Endodermal cell (in vitro differentiated cells): ENCODE measurements at places on chromosomes 3 and 15. TPM values are rescaled to one million over a fixed set of nuclear protein-coding genes. Genes with fewer than 3 reads are reported as not detected.

DNA sequence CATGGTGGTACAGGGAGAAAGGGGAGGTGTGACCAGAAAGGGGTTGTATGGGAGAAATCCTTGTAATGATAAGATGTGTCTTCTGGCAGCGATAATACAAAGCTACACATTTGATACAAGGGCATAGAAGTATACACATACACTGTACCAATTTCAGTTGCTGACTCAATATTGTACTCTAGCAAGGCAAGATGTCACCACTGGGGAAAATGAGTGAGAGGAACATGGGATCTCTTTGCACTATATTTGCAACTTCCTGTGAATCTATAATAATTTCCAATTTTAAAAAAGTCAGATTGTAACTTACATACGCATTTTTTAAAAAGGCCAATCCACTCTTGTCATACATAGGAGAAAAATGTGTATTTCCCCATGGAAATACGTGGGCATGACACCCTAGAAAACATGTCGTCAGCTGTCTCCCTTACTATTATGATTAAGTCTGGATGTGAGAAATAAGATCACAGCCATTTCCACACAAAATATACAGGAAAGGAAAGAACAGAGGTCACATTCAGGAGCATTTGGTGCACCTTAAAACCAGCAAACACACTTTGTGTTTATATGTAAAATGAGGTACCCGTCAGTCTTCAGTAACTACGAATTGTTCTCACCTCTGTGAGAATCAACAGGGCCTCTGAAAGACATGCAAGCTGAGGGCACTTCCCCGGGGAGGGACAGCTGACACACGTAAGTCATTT lies 22.9 kb downstream of the PRR23E start:
- H3K4me3 ChIP-seq, result no peak overlapping the region
- DNase-seq, result no peak
- H3K27ac ChIP-seq, result no peak overlapping the region
- no peaks in the 10 kb centered on the region for H3K36me3 ChIP-seq

CCR3 gene
- total RNA-seq, result not detected in 2 replicates

ZIC1 gene
- total RNA-seq, result not detected in 2 replicates

DNA sequence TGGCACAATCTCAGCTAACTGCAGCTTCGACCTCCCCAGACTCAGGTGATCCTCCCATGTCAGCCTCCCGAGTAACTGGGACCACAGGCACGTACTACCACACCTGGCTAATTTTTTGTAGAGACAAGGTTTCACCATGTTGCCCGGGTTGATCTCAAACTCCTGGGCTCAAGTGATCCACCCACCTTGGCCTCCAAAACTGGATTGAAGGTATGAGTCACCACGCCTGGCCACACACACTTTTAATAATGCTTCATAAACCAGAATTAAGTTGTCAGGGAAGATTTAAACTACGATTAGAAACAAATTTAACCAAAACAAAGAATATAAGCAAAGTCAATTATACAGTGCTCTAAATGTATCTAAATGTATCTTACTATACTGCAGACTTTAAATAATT lies 87.5 kb downstream of the LRRFIP2 start:
- no peak overlapping the region for H3K4me3 ChIP-seq
- H3K27me3 ChIP-seq, result no peaks in the 10 kb centered on the region
- H3K4me1 ChIP-seq, result no peaks in the 10 kb centered on the region
- no peak for DNase-seq
- no peak overlapping the region for H3K27ac ChIP-seq

DNA sequence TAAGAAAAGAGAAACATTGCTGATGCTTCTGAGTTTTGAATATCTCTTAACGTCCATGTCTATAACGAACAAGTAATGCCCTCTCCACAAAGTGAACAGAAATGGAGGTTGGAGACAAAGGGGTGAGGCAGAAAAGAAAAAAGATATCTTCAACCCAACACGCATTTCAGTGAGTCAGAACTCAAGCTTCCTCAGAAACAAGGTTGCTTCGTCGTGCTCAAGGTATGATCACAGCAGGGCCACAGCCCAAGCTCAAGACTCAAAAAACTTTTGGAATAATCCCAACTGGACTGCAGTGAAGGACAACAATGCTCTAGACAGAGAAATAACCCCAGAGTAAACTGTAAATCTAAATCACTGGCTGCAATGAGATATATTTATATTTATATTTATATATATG lies 18.9 kb downstream of the WNT5A start:
- no peaks in the 10 kb centered on the region for H3K4me1 ChIP-seq
- no peaks in the 10 kb centered on the region for H3K36me3 ChIP-seq
- H3K27me3 ChIP-seq, result peaks cover 2% of the 10 kb centered on the region
- no peak overlapping the region for H3K27ac ChIP-seq

GRCh38 chr3:169420429-169420828 lies 243.1 kb downstream of the MECOM start:
- H3K4me1 ChIP-seq, result no peaks in the 10 kb centered on the region
- H3K36me3 ChIP-seq, result no peaks in the 10 kb centered on the region
- DNase-seq, result no peak
- no peak overlapping the region for H3K4me3 ChIP-seq
- H3K27me3 ChIP-seq, result no peaks in the 10 kb centered on the region

C3orf85 gene
- total RNA-seq, result not detected in 2 replicates

GRCh38 chr3:188624828-188625227 lies 470.9 kb downstream of the LPP start:
- no peaks in the 10 kb centered on the region for H3K27me3 ChIP-seq
- no peak for DNase-seq
- no peaks in the 10 kb centered on the region for H3K36me3 ChIP-seq
- H3K27ac ChIP-seq, result no peak overlapping the region
- H3K4me3 ChIP-seq, result no peak overlapping the region

IQCH gene
- 5.7 and 6.2 TPM in 2 replicates for total RNA-seq

DNA sequence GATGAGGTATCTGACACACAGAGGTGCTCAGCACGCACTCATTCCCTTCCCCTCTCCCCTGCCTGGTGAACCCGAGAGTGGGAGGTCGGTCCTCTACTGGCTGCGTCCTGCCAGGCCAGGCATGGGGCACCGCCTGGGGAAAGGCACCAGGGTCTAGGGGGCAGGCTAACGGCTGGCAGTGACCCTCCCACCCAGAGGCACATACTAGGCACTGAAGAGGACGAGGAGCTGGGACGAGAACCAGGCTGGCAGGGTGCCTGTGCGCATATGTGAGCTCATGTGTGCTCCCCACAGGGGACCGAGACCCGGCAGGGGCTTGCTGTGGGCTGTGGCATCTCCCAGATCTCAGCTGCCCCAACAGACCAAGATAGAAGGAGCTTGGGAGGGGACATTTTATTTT lies 86.7 kb downstream of the IQSEC1 start:
- H3K27ac ChIP-seq, result peak overlapping the region; percentile 38
- H3K4me1 ChIP-seq, result peaks cover 4% of the 10 kb centered on the region
- H3K27me3 ChIP-seq, result no peaks in the 10 kb centered on the region
- H3K4me3 ChIP-seq, result no peak overlapping the region

TRIM71 gene
- 169 TPM in 2 replicates for total RNA-seq

DNA sequence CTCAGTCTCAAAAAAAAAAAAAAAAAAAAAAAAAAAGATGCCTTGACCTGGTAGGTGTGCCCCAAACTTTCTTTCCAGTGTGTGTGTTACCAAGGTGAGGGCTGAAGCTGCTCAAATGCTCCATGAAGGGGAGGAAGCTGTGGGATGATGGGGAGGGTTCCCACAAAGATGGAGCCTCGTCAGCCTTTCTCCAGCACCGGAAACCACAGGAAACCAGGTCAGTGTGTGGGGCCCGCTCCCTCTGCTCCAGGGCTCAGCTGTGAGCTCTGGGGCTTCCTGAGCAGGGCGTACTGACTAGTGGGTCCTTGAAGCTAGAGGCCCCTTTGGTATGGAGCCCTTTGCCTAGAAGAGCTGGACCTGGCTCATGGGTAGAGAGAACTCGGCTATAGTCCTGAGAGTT lies 681 bp upstream of the IL17RE start:
- H3K4me3 ChIP-seq, result no peak overlapping the region
- H3K36me3 ChIP-seq, result no peaks in the 10 kb centered on the region
- no peak overlapping the region for H3K27ac ChIP-seq
- no peak for DNase-seq
- no peaks in the 10 kb centered on the region for H3K27me3 ChIP-seq
- H3K4me1 ChIP-seq, result no peaks in the 10 kb centered on the region
